ENCODE measurements at places on chromosomes 3 and 15. TPM values are rescaled to one million over a fixed set of nuclear protein-coding genes. Genes with fewer than 3 reads are reported as not detected.

DNA sequence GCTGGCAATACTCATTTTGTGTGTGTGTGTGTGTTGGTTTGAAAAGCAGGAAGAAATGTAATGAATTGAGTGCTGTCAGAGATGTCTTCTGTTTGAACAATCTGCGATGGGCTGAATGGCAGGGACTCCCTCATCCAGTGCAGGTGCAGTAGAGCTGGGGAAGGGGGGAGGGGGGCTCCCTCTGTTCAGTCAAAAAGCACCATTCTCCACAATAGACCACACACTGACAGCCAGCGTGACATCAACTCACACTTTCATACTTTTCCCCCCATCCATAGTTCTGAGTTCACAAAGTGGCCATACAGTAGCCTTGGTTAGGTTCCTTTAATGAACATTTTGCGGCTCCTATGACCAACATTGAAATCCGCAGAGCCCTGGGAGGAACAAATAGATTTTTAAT lies 10.4 kb downstream of the SOX2 start:
- no peak for DNase-seq

DNA sequence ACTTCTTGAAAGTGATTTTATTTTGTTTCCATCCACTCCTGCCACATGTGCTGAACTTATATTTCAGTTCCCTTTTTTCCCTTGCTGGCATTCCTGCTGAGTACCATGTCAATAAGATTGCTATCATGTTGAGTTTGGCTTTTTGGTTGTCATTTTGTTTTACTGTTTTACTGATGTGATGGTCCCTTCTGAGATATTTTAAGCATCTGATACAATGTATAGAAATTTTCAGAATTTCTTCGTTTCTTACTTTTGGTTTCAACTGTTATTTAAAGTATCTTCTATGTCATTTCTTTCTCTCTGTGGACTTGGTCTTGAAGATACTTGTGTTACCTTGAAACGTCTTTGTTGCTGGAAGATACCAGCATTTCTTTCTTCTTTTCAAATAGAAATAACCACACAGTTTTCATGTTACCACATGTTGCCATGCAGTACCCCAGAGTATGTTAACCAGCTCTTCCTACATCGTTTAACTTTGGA lies 14.1 kb downstream of the SIDT1 start:
- DNase-seq: no peak

- DNase-seq: no peak
These were observed 72.3 kb downstream of the ZNF609 start for GRCh38 chr15:64532521-64533315.

DNA sequence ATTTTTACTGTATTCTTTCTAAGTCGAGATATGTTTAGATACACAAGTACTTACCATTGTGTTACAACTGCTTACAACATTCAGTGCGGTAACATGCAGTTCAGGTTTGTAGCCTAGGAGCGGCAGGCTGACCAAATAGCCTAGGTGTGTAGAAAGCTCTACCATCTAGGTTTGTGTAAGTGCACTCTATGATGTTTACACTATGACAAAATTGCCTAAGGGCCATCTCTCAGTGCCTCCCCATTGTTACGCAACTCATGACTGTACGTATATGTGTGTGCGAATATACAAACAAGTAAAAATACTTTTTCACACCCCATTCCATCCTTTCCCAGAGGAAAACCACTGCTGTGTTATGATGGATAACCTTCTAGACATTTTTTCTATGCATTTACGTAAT lies 44.3 kb downstream of the PXYLP1 start:
- DNase-seq: no peak

GRCh38 chr15:77521206-77521605 lies 100.5 kb downstream of the HMG20A start:
- DNase-seq: no peak

DNA sequence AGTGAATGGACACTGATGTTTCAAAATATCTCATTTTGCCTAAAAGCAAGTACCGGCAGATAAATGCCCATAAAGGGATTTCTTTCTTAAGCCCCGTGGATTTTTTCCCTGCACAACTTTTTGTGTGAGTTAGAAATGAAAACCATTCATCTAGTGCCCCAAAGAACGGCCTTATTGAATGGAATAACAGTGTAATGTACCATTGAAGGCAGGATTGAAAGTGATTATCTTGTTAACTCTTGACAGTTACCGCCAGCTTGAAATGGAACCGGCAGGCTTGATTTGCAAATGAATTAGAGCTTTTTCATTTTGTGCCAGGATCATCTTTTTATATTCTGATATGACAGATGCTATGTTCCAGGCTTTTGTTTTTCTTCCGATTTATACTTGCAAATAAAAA lies 162.2 kb downstream of the RSRC1 start:
- no peak for DNase-seq

DNA sequence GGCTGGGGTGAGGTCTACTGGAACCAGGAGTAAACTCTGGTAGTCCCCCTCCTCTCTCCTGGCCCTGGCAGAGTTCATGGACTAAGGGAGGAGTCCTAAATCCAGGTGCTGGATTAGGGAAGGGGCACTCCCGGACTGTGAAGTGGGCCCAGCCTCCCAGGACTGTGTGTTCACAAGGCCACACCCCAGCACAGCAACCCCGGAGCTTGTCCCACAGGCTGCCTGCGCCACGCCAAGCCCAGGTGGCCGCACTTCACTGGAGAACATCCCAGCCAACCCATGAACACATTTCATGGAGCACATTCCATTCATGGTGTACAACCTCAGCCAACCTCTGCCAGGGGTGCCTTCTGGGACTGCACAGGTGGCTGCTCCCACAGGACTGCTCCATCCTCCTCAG lies 8.2 kb downstream of the ARPIN start:
- no peak for DNase-seq

DNA sequence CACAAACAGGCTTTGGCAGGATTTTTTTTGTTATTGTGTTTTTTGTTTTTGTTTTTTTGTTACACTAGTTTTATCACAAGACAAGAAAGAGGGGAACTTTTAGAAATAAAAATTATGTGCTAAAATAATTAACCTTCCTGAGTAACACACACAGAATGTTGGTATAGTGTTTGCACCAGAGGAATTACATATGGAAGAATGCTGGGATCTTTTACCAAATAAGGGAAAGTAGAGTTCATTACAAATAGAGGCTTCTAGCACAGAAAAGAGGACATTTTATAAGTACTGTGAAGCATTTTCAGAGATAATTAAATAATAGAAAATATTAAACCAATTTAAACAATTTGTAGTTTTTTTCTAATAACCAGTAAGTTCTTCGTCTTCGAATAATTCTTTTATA lies 116.0 kb downstream of the IGF1R start:
- no peak for DNase-seq

GRCh38 chr15:100785181-100786138 lies 94.2 kb upstream of the ALDH1A3 start:
- no peak for DNase-seq

- DNase-seq: no peak
These were observed 64.2 kb downstream of the MYO5A start for GRCh38 chr15:52464478-52464877.

DNA sequence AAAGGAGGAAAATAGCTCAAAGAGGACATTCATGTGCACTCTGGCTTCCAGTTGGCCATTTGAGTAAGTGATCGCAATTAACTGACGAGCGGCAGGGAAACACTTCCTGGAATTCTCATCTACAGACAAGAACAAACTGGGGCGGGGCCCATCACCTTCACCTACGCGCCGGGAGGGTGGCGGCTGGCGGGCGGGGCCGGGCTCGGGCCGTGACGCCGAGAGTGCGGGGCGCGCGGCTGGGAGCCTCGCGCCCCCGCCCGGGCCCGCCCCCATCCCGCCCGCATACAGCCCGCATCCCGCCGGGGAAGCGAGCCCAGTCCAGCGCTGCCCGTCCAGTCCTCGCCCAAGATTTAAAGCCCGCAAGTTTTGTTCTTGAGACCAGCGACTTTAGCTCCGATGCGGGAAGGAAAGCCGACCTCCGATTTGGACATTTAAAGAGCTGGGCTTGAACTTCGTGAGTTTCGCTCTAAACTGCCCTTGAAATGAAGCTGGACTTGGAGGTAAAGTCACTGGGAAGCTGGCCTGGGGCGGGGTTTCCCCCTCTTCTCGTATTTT lies at the start of gene B3GNT5:
B3GNT5 (plus strand) TSS at position 281 of the 555 bp plus-strand sequence. CDS start 16,546 bp downstream, outside the sequence.
- DNase-seq: no peak

- no peak for DNase-seq
These were observed 44.9 kb upstream of the B3GALNT1 start for GRCh38 chr3:161150001-161150525.

DNA sequence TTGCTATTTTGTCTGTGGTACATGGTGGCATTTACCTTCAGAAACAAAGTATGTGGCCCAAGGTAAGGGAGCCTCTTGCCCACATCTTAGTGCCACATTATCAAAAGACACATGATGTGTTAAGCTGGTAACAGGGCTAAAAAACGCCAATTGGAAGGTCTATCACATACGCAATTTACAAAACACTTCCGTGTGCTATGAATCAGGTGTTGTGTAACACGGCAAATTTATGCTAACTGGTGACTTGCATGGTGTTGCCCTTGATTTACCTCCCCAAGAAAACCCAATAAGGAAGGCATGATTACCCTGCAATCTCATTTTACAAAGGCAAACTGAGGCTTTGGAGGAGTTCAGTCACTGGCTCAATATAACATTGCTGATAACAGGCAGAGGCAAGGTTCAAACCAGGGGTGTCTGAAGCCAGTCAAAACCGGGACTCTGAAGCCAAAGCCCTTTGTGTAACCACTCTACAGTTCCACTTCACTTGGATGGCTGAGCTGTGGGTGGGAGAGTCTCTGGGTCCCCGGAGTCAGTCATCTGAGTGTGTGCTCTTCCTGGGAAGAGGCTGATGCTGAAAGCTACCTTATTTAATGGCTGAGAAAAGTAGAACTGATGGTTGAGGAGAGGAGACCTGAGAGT lies 103.9 kb upstream of the BCL6 start:
- DNase-seq: no peak

DNA sequence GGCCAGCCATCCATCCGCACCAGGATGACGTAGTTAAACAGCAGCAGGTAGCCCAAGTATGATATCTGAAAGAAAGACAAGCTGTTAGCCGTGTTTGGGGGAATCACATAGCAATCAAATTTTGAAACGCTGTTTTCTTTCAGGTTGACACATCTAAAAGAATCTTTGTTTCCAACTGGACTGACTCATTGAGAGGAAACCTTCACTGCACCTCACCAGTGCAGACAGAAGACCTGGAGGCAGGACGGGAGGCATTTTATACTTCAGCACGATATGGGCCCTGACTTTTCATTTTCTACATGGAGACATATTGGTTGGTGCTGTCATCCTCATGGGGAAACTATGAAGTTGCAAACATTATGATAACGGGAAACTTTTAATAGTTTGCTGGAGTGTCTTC lies 44.2 kb upstream of the MTMR10 start:
- no peak for DNase-seq

DNA sequence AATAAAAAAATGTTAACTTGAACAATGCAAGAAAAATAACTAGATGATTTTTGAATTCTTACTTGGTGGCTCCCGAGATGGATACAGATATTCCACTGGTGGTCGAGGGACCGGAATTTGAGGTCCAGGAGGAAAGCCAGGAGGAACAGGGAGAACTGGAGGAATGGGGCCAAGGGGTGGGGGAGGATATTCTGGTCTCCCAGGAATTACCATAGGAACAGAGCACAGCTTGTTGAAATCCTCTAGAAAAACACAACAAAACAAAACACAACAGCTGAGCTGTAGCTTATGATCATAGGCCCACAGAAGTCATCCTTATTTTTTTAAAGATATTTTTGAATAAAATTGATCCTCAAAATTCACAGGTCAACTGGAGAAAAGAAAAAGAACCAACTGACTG lies 129.4 kb downstream of the FBN1 start:
- DNase-seq: no peak

DNA sequence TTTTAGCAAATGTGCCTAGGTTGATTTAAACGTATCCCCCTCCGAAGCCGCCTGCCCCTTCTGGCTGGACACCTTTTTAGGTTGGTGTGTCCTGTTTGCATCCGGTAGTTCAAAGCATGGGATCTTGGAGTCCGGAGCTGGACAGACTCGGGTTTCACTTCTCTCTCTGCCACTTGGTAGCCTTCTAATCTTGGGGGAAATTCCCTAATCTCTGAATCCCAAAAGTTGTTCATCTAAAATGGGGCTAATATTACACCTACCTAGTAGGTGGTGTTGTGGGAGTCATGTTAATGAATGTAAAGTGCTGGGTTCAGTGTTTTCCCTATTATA lies 760 bp downstream of the FANCI start:
- DNase-seq: no peak

DNA sequence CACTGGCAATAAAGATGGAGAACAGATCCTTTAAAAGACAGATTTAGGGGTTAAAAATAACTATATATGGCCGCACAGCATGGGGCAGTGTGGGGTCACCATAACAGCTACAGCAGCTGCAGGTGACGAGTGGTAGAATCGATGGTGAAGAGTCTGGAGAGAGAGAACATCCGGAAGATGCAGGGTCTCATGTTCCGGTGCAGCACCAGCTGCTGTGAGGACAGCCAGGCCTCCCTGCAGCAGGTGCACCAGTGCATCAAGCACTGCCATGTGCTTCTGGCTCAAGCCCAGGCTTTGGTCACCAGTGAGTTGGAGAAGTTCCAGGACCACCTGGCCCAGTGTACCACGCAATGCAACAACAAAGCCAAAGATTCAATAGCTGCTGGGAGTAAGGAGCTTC lies 93.7 kb upstream of the IMPG2 start:
- DNase-seq: no peak

DNA sequence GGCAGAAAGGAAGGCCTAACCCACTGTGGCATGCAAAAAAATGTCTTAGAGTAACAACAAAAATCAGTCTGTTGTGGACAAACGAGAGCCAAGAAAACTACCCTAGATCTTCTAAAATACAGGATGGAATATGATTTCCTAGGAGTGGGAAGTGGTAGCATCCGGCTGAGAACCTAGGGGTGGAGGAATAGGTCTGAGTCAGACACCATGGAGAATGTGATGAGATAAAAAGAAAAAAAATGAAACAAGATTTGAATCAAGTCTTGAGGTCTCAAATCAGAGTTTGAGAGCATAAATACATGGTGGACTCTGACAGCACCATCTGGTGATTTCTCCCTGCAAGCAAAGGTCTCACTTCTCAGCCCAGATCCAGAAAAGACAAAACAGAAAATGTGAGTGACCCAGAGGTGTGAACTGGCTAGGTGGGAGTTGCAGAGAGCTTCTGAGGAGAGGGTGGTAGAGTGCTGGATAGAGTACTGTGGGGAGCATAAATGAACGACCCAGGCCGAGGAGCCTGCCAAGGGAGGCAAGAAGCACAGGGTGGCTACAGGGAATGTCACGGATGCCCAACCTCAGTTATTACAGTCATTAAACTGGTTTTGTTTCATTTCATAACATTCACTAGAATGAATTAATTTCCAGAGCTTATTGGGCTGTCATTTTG lies 27.6 kb upstream of the VEPH1 start:
- DNase-seq: no peak

- DNase-seq: no peak
These were observed 422.2 kb downstream of the MAGI1 start for GRCh38 chr3:65616563-65616962.

- DNase-seq: no peak
These were observed 8.5 kb upstream of the FANCD2 start for GRCh38 chr3:10017636-10018292.

- DNase-seq: peak; percentile 88
These were observed at the start of gene KLF15 for GRCh38 chr3:126357295-126358037. Gene KLF15 (minus strand): TSS chr3:126357408. CDS start chr3:126352922, 4,486 bp downstream.

GRCh38 chr15:83206526-83207008 lies 1.1 kb downstream of the HDGFL3 start:
- no peak for DNase-seq

The MAGI1 gene
- total RNA-seq: 83.5 TPM

The CD47 gene
- 158 TPM for total RNA-seq

The CHRM5 gene
- 16.2 TPM for total RNA-seq

The ITPKA gene
- 63.4 TPM for total RNA-seq

The GPR27 gene
- total RNA-seq: 22.4 TPM

The LRRN1 gene
- 42.2 TPM for total RNA-seq

The SERPINI2 gene
- 4.3 TPM for total RNA-seq

The CSPG5 gene
- 66.3 TPM for total RNA-seq

The CHMP2B gene
- 33.5 TPM for total RNA-seq

The RASGRP1 gene
- total RNA-seq: 24.7 TPM

The MYH15 gene
- total RNA-seq: 1.2 TPM
